NCI-H187 treated with DMSO at 0.1 percent for 48 hours (cell line): ENCODE measurements at places on chromosomes 4 and X.
A peak's percentile ranks its signal among the peaks of the same experiment; 100 is the strongest.

DNA sequence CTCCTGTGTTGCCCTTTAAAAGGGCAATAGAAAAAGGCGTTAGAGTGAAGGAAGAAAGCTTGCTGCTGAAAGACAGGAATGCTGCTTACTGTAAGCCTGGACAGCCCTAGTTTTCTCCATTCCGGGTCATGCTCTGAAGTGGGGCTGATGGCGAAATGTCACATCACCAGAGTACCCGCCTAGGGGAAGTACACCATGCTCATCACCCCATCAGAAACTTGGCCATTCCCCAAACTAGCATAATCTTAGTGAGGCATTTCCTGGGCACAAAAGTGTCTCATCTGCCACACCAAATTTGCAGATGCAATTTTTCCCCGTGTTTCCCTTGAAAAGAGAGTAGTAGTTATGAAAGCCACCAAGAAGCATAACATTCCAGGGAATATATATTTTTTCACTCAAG lies 47.8 kb upstream of the CAMK2D start:
- DNase-seq: no peak

GRCh38 chrX:22192419-22193060 lies 80.2 kb upstream of the CBLL2 start:
- DNase-seq: no peak

GRCh38 chrX:54358424-54359211 lies 772 bp upstream of the WNK3 start:
- DNase-seq: peak; percentile 2

- no peak for DNase-seq
These were observed 31.6 kb upstream of the MRFAP1 start for GRCh38 chr4:6608758-6609414.

- no peak for DNase-seq
These were observed 227.4 kb upstream of the CXorf51B start for GRCh38 chrX:146581981-146582712.

DNA sequence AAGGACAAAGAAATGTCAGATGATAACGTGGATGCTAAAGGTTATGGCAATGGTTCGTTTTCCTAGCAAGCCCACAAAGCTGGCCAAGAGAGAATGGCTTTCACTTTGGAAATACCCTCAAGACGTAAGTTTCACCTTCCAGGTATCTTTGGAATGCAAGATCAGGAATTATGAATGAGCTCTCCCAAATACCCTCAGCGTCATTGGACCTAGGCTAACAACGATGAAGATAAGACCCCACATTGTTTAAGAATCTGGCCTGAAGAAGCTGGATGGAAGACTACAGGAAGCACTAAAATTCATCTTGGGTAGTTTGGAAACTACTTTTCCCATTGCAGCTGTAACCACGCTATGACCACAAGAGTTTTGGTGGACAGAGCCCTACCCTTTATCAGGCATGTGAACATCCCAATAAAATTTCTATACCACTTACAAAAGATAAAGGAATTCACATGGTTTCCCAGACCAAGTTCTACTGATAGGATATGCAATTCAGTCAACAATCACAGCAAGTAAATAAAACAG lies 111.9 kb downstream of the KDR start:
- DNase-seq: no peak

GRCh38 chrX:137352101-137352660 lies 213.7 kb upstream of the ZIC3 start:
- no peak for DNase-seq

- DNase-seq: no peak
These were observed 3.6 kb downstream of the DCTD start for GRCh38 chr4:182913621-182914020.

GRCh38 chr4:14742054-14742453 lies 260.2 kb upstream of the CPEB2 start:
- no peak for DNase-seq

DNA sequence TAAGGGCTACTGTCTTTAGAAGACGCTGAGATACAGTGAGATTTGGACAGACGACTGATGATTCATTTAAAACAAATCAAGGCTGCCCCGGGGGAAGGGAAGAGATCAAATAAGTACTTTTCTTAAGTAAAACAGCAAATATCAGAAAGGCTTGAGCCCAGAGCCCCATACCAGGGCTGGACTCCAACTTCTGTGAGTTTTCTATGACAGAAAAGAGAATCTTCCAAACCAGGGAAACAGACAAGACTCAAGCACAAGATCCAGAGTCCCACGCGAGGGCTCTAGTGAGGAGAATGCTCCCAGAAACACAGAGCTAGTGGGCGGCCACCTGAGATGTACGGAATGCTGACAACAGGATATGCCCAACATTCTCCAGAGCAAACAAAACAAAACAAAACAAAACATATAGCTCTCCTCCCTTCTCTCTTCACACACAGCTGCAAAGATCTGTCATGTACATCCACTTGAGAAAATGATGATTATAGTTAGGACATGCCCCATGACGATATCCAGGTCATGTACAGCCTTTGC lies 13.1 kb downstream of the ACSL1 start:
- no peak for DNase-seq

GRCh38 chrX:51876441-51876840 lies 17.0 kb upstream of the MAGED1 start:
- DNase-seq: no peak

DNA sequence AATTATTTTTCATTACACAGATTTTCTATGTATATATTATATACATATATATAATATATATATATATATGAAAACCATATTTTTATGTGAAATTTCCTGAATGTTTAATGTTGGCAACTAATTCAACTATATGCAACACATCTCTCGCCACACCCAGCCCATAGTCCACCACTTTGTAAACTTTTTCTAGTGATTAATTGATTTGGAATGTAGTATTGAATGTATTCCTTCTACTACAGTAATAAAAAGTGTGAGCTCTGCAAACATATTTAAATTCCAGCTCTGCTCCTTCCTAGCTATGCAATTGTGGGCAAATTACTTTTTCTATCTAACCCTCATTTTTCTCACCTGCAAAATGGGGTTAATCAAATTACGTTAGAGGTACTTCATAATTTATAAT lies 187.8 kb downstream of the TEX11 start:
- DNase-seq: no peak

DNA sequence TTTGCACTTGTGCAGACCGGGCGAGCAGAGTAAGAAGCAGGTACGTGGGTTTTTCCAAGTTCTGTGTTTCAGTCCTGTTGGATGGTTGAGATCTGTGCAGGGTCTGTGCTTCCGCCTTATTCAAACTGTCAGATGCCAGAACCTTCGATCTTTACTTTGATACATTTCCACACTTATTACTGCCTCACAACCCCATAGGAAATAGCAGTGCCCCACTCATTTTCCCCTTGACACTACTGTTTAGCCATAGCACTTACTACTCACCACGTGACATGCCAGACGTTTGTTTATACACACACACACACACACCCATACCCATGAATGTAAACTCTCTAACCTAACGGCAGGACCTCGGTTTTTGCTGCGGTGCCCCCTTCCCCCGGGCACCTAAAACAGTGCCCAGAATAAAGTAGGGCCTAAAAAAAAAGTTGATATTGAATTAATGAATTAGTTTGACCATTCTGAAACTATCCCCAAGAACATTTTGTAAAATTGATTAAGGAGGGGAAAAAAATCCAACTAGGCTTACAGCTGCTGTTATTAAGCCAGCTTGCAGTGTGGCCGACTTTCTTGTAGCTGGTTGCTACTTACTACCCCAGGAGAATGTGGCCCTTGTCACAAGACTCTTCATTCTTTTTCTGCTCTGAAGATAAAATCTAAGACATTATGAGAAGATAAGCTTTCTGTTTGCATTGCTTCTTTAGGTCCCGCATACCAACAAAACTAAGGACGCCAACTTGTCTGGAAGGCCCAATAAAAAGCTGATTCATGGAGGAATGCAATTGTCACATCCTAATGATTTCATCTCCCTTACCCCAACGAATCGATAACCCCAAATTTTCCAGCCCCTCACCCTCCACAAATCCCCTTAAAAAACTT lies 704 bp upstream of the SEPSECS start:
- DNase-seq: peak; percentile 31

DNA sequence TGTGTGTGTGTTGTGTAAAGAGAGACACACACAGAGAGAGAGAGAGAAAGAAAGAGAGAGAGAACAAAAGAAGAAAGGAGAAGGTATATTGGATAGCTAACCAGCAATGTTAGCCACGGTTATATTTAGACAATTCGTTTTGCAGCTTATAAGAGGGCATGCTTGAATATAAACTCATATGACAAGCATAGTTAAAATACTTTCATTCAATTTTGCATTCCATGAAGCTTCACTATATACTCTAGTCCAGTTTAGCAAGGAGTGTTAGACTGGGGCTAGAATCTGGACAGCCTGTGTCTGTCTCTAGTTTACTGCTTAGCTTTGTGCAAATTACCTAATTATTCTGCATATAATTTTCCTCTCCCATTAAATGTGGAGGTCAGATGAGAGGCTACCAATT lies 525.9 kb upstream of the ZFP42 start:
- DNase-seq: no peak

- no peak for DNase-seq
These were observed 169.8 kb downstream of the CLCN4 start for GRCh38 chrX:10326578-10326977.

DNA sequence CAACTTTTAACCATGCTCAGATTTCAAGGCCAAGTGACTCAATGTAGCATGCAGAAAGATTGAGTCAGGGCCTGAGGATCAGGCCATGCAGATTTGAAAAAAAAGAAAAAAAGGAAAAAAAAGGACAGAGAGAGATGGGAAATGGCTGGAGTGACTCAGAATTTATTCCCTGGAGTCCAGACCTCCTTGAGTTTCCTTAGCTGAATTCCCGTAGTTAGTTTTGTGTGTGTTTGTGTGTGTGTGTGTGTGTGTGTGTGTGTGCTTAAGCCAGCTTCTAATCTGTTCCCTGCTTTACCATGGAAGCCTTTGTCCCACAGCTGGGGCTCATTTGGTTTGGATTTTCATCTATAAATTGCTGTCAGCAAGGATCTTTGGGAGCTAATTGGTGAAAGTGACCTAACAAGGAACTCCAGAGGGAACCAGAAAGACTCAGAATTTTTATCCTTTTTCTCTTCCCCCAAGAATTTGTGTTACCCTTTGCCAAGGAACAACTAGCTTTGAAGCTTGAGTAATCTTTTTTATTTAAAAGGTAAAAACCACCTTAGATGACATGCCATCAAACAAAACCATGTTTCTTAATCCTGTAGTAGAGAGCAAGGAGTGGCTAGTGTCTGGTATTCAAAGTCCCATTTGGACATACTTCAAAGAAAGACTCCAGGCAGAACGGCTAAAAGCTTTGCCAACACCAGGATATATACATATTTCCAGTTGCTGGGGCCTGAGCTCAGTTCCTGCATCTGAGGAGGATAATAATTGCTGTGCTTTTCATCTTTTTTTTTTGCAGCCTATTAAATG lies 109.0 kb upstream of the DDIT4L start:
- DNase-seq: no peak

DNA sequence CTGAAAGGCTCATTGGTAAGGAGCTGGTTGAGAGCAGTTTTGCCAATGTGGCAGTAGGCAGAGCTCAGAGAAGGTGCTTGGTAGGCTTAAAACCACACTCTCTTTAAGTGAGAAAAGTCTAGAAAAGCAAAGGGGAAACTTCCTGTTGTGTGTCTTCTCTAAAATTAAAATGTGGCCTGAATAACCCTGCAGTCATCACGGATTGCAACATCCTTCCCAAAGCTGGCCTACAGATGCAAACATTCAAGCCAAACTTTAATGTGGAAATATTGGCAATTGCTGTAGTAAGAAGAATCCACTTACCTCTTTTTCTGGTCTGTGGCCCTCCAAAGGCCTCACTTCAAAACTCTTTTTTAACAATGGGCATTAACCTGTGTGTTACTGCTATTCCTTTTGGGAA lies 348.5 kb downstream of the OPHN1 start:
- no peak for DNase-seq

DNA sequence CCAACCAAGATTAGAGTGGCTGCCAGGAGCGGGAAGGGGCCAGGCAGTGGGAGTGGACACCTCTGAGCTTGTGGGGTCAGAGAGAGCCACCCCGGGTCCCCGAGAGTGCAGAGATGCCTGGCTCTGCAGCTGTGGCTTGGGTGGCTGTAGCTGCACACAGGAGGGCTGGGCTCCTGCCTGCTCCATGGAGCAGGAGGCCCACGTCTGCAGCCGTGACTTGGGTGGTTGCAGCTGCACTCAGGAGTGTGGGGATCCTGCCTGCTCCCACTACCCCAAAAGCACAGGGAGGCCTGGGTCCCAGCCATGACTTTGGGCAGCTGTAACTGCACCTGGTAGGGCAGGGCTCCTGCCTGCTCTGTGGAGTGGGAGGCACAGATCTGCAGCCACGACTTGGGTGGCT lies 28.7 kb upstream of the DIPK2B start:
- no peak for DNase-seq

GRCh38 chr4:37802068-37802666 lies 24.3 kb upstream of the PGM2 start:
- peak; percentile 66 for DNase-seq
